ENCODE measurements at places on chromosomes 16 and 17.

DNA sequence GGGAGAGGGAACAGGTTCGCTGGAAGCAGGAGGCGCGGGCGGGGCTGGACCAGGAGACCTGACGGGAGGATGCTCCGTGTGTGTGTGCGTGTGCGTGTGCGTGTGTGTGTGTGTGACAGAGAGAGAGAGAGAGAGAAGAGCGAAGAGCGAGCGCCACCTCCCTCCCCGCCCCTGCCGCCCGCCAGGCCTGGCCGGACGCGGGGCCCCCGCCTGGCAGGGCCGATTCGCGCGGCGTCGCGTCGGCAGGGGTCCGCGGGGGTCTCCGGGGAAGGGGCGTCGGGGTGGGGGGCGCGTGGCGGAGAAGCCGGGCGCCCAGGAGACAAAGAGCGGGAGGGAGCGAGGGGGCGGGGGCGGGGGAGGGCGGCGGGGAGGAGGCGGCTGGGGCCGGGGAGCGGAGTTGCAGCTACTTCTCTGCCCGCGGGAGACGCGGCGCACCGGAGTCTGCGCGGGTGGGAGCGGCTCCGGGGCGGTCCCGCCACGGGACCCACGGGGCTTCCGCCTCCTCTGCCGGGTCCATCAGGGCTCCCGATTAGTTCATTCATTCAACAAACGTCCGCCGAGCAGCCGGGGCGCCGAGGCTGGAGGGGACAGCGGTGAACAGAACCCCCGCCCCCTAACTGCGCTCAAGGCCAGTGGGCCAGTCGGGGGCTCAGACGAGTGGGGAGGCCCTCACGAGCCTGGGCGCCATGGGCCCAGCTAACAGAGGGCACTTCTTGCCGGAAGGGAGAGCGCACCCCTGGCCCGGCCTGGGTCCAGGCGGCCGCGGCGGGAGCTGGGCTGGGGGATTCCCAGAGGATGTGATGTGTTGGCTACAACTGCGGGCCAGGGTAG is at the start of gene SAMD14:
SAMD14 (minus strand) TSS at position 433 of the 831 bp plus-strand sequence. CDS start 5,201 bp downstream, outside the sequence.
- no peak for DNase-seq

GRCh38 chr17:79372470-79373238 is 238.2 kb downstream of the RBFOX3 start:
- no peak for DNase-seq

DNA sequence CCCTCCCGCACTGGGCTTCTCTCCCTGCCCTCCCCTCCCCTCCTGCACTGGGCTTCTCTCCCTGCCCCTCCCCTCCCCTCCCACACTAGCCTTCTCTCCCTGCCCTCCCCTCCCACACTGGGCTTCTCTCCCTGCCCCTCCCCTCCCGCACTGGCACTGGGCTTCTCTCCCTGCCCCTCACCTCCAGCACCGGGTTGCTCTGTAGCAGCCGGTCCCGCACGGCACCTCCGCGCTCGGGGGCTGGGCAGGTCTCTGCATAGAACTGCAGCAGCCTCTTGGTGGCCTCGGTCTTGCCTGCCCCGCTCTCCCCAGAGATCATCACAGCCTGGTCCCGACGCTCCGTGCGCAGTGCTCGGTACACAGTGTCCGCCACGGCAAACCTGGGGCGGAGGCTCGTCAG is 9.8 kb downstream of the MYO1C start:
- DNase-seq, result no peak

DNA sequence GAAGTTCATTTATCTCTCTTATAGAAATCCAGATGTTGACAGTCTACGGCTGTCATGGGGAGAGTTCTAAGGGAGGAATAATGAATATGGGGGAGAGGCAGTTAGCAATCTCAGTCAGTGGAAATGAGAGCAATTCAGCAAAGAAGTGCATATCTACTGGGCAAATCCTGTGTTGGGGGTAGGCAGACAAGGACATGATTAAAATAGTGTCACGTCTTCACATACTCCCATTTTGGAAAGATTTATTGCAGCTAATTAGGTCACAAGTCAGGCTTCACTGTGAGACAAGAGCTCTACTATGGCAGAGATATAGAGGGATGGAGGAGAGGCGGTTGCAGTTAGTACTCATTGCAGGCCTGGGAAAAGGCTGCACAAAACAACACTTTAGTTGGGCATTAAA is 29.8 kb downstream of the LRRC36 start:
- DNase-seq, result no peak

DNA sequence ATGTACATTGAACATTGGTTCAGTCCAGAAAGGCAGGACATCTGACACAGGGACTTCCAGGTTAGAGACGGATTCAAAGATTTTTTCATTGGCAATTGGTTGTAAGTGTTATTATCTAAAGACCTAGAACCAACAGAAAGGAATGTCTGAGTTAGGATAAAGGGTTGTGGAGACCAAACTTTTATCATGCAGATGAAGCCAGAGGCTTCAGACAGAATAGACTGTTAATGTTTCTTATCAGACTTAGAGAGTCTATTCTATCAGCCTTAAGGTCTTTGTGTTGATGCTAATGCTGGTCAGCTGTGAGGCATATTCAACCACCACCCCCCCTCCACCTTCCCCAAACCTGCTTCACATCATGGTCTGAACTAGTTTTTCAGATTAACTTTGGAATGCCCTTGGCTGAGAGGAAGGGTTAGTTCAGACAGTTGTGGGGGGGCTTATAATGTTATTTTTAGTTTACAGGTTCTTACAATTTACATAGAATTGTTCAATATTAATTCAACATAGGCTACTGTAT is 2.1 kb upstream of the ITGB3 start:
- DNase-seq, result no peak

DNA sequence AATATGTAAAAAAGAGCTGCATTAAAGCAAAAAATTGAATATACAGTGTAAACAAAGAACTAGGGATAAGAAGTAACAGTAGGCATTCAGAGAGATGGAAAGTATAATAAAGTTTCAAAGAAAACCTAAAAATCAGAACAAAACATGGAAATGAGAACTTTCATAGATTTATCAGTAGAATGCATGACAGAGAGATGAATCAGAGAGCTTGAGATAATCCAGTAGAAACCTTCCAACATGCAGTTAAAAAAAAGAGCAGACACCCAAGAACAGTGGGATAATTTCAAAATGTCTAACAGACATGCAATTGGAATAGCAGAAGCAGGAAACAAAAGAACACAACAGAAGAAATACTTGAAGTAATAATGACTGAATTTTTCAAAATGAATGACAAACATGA is 1384.2 kb downstream of the CDH11 start:
- DNase-seq, result no peak

DNA sequence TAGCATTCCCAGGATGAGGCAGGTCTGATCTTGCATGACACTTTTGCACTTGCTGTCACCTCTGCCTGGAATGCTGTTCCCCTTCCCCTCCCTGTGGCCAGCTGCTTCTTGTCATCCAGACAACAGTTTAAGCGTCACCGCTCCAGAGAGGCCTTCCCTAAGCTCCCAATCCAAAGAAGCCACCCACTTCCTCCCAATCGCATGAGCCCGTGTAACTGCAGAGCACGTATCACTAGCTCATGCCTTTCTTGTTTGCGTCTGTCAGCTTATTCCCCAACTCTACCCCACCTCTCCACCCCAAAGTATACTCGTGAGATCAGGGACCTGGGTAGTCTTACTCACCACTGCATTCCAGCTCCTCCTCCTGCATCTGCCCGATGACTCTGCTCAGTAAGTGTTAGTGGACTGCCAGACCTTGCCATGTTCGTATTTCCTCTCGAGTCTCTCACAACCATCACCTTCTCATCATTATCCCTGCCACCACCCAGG is 92.8 kb downstream of the GAS7 start:
- peak; percentile 77 for DNase-seq

- DNase-seq, result no peak
Measured at GRCh38 chr17:65039336-65039988, 17.1 kb downstream of the GNA13 start.

- DNase-seq, result no peak
Measured at GRCh38 chr17:30226878-30227277, 8.6 kb downstream of the SLC6A4 start.

DNA sequence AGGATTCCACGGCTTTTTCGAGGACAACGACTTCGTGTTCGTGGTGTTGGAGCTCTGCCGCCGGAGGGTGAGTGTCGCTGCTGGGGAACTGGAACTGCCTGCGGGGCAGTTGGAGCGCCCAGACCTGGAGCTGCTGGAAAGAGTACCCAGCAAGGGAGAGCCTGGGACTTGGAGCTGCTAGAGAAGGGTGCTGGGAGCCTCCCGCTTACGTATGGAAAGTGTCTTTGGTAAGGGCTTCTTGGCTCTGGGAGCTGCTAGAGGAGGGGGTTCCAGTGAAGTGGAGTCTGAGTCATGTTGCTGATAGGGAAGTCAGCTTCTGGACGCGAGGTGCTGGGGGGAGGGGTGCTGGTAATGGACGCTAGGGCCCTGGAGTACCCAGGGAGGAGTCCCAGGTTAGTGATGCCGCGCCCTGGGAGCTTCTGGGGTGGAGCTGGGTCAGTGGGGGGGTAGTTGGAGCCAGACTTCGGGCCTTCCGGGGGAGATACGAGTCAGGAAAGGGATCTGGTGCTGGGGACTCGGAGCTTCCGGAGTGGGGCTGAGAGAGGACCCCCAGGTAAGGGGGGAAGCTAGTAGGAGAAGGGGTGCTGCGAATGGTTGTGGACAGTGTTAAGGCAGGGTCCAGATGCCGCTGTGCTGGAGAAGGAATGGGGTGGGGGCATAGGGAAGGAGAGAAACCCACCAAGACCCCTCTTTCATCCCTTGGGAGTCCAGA is 741 bp downstream of the PLK1 start:
- peak; percentile 77 for DNase-seq

- no peak for DNase-seq
Measured at GRCh38 chr17:75039238-75039637, 7.5 kb downstream of the ATP5PD start.

- DNase-seq, result no peak
Measured at GRCh38 chr16:4517812-4518680, 20.5 kb downstream of the CDIP1 start.

DNA sequence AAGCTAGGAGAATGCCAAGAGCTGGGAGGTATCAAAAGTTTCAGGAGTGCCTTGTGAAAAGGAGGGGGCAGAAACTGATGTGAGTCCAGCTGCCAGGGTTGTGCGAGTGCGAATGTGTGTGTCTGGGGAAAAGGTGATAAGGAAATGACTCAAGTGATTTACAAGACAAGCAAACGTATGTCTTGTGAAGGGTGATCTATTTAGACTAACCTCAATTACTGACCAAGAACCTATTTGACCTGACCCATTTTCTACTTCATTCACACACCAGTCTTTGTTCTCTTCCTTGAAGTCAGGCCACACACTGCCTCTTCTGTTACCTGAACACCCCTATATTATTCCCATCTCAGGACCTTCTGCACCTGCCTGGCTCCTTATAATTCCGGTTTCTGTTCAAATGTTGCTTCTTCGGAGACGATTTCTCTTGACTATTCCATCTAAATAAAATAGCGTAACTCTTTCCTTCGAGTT is 1.0 kb downstream of the GDE1 start:
- DNase-seq, result no peak

DNA sequence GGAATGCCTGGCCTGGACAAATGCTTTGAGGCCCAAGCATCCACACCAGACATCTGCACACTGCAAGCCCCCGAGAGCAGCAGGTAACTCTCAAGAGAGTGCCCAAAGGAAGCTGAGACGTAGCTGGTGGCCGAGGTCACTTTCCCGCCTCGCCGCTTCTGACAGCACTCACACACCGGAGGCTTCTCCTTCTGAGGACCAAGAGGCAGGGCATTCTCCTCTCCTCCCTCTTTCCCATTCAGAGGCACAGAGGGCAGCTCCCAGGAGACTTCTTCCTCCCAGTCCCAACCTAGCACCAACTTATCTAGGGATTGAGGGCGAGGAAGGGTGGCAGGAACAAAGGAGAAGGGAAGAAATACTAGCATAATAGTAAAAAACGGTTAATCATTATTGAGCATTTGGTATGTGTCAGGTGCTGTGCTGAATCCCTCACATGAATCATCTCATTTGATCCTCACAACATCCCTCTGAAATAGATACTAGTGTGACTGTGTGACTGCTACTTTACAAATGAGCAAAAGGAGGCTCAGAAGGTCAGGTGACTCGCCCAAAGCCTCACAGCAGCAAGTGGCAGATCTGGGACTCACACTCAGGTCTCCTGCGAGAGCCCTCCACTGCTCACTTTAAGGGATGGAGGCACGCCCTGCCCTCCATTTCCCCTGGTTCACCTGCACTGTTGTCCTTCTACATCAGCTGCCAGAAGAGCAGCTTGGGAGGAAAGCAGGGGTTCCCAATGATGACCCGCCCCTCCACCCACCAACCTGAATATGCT is 41.8 kb downstream of the MYO18A start:
- no peak for DNase-seq

GRCh38 chr17:64331366-64331765 is 59.3 kb downstream of the PECAM1 start:
- peak; percentile 86 for DNase-seq

DNA sequence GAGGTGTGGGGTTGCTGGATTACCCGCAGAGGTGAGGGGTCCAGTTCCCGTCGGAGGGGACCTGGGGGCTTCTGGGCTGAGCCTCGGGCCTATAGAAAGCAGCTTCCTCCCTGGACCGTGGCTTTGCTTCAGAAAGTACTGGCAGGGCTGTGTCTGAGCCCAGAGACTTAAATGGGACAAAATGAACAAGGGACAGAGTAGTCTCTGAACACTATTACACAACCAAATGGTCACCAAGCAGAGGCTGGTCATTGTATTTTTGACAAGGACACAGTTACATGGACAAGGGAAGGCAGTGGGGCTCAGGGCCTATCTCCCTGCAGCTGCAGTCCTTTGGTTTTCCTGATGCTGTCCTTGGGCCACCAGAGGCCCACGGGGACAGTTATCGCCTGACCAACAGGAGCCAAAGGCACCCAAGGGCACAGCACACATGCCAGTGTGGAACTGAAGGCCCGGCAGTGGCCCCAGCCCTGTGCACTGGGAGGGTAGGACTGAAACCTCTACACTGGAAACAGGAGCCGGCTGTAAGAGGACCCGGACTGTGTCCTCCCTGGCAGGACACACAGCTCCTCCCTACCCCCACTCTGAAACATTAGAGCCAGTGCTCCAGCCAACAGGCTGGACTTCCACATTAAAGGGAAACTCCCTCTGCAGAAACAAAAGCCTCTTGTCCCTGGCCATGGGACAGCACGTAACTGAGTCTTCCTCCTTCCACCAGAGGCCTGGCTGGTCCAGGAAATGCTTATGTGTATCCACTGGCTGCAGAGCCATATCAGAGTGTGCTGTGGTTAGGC is 26.0 kb upstream of the ERN1 start:
- peak; percentile 88 for DNase-seq

Data from cardiac septum (tissue), 1 donor.